NCI-H524 treated with DMSO at 0.1 percent for 48 hours (cell line): ENCODE measurements at places on chromosomes 7 and 10.
A peak's percentile ranks its signal among the peaks of the same experiment; 100 is the strongest.

DNA sequence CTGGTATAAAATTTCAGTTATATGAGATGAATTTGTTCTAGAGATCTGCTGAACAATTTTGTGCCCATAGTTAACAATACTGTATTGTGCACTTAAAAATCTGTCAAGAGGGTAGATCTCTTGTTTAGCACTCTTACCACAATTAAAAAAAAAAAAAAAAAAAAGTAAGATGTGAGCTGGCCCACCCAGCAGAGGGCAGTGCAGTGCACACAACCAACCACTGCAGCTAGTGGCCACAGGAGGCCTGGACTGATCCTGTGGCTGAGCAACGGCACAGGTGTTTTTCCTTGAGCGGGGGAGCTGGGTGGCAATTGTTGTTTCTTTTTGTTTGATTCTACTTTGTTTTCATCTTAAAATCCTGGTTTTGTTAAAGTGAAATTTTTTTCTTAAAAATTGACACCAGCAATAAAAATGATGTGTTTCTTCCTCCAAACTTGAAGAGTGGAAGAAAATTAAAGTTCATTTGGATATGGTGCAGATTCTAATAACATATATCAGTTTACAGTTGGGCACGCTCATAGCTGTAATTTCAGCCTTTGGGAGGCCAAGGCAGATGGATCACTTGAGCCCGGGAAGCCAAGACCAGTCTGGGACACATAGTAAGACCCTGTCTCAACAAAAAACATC is 171.1 kb upstream of the TBX20 start:
- DNase-seq, result no peak

DNA sequence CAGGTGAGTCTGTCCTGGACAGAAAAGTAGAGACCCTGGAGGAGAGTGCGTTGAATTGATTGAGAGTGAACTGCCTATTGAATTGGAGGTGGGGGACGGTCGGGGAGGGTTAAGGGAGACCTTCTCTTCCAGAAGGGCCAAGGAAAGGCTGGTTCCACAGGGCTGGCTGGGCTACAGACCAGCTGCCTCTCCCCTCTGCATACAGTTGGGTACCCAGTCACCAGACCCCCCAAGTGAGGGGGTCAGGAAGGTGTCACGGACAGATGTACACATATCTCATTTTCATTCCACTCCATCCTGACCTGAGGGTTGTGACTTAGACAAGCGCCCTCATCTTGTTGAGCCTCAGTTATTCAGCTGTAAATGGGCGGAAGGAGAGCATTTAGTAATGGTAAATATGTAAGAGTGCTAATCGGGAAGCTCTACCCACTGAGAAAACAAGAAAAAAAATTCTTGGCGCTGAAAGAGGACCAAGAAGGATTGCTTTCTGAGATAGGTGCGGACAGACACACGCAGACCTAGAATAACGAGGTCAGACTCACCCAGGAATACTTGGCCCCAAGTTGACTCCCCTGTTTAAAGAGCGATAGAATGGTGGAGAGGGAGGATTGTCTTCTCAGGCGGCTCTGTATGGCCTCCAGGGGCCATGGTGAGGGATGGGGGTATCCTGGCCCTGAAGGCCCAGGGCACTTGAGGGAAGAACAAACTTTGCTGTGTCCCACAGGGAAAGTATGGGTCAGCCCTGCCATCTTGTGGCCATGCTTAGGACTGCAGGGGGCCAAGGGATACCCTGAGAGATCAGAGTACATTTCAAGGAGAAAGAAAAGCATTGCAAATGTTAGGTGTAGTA is 7.2 kb upstream of the MBL2 start:
- no peak for DNase-seq

DNA sequence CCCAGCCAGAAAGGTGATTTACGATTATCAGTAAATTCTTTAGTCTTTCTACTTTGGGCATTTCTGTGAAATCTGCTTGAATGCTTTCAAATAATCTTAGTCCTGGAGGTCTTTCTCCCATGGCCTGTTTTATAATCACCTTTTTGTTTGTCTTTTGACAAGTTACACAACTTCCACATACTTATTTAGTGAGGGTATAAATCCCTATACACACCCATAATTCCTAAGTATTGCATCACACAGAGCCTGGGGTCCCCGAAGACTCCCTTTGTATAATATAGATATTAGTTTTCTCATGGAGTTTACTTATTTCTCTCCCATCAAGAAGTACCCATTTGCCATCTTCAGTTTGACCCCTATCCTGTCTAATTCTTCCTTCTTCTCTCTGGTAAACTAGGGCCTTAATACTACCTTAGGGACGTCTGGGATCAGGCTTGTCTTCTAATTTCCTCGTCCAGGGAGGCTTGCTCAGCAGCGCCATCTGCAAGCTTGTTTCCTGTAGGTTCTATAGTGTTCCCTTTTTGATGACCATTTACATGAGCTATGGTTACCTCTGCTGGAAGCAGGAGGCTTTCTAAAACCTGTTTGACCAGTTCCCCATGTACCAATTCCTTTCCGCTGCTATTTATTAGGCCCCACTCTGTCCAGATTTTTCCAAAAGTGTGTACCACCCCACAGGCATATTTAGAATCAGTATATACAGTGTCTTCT is 8.1 kb downstream of the DNAH11 start:
- DNase-seq, result no peak

DNA sequence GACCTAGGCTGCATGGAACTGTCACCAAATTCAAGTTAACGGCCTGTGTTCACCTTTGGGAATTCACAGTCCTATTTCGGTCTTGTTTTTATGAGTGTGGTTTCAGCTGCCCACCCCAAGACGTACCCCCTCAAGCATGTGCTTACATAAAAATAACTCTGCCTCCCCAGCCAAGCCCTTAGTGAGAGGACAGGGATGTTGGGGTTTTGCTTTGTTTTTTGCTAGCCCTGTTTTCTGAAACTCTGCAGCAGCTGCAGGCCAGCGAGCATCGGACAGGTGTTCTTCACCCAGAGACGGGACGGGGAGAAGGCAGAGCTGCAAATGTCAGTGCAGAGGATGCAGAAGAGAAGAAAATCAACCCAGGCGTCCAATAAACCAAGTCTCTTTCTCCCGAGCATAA is 13.5 kb downstream of the CHST15 start:
- DNase-seq, result no peak

- DNase-seq, result no peak
Observed at GRCh38 chr7:22867003-22867402, 44.4 kb upstream of the TOMM7 start.

DNA sequence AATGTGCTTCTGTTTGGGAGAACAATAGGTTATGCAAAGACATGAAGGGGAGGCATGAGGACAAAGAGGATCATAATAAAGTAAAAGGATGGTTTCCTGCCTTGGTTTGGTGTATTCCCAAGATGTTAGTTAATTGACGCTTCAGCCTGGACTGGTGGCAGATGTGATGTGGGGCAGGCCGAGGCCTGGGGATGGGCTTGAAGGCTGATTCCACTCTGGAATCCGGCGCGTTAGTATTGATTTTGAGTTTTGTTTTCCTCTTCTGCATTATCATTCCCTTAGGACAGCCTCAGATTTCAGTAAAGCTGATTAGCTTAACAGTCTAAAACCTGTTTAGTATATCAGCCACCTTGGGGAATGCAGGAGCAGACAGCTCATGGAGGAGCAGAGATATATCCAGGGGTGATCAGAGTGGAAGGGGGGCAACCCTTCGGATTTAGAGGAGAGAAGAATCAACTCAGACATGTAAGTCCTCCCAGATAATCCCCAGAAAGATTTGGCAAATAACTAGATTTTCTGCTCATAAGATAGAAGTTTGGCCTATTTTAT is 159.8 kb upstream of the MTPN start:
- peak; percentile 60 for DNase-seq

- DNase-seq, result no peak
Observed at GRCh38 chr10:72241691-72242252, 25.7 kb upstream of the ASCC1 start.

- no peak for DNase-seq
Observed at GRCh38 chr7:33814936-33815335, 90.4 kb upstream of the BMPER start.
